ENCODE measurements at places on chromosomes 13 and 19.

DNA sequence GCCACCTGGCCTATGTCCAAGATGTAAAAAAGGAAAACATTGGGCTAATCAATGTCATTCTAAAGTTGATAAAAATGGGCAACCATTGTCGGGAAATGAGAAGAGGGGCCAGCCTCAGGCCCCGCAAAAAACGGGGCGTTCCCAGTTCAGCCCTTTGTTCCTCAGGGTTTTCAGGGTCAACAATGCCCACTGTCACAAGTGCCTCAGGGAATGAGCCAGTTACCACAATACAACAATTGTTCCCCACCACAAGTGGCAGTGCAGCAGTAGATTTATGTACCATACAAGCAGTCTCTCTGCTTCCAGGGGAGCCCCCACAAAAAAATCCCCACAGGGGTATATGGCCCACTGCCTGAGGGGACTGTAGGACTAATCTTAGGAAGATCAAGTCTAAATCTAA, 112.5 kb downstream of the ZNF486 start:
- DNase-seq: no peak

DNA sequence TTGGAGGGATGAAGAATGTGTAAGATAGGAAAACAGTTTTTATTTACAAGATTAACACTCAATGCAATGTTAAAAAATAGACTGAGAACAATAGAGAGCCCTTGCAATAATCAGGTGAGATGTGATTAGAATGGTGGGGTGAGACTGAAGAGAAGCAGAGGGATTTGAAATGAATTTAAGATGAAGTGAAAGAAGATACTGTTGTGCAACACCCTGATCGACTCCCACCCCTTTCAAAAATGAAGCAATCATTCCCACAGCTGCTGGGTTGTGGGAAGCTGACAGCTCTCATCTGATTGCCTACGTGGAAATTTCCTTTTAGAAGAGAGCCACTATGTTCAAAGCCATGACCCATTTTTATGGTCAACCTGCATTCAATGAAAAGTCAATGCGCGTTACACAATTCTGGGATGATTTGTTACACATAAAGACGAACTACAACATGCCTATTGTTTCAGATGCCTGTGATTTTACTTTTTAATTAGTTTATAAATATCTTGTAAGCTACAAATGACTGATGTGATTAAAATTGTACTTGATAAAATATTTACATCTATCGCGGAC, 1374.8 kb downstream of the PCDH9 start:
- no peak for DNase-seq

DNA sequence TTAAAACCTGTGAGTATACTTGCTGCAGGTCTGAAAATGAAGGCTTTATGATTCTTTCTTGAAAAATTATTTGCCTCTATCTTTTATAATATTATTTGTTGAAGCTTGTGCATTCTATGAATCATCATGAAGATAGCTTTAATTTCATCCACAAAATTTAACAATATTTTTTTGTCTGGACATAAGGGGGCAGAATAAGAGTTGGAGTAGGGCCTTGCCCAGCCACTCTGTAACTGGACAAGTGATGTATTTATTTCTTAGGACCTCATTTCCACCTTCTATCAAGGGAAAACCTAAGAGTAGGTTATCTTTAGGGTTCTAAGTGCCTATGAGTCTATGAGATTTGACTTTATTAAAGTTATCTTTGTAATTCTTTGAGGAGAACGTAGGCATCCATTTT, 49.9 kb downstream of the N4BP2L1 start:
- DNase-seq: no peak

DNA sequence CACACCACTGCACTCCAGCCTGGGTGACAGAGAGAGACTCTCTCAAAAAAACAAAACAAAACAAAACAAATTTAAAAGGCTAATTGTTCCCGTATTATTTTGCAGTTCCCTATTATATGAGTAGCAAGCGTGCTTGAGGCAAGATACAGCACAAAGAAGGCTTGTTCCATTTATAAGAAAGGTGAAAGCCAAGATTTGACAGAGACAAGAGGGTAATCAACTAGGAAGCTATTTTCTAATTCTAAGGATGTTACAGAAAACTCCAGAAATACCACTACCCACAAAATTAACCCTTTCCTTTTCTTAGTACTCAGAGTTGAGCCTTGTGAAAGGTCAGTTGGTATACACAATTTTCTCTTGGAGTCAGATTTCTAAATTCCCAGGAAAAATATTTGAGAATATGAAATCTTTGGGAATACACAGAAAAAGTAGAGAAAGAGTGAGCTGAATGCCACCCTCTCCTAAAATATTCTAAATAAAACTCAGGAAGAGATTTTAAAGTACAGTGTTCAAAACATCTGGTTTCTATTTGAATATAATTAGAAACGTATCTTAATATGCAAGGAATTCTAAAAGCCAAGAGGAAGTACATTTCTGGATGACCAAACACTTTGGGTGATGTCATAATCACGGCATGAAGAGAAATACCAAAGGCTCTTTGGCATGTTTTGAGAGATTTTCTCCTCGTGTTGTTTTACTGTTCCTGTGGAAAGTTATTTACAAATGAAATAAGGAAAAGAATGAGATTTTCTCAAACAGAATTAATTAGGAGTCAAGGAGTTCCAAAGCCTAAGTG, 63.0 kb upstream of the FLT1 start:
- DNase-seq: no peak

GRCh38 chr13:24493356-24493755, 19.2 kb downstream of the PARP4 start:
- DNase-seq: no peak

DNA sequence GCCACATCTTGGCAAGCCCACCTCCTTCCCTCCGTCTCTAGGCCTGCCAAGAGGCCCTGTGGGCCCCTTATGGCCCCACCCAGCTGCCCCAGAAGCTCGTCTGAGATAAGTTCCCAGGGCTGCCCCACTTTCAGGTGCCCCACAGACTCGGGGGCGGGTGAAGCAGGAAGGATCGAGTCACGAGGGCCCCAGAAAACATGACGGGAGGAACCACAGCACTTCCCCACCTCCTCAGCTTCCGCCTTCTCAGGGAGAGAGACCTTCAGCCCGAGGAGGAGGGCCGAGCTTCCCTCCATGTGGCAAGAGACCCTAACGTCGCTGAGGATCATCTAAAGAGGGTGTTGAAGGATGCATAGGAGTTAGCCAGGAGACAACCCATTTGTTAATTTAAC, 4.5 kb upstream of the IL12RB1 start:
- DNase-seq: peak; percentile 52

DNA sequence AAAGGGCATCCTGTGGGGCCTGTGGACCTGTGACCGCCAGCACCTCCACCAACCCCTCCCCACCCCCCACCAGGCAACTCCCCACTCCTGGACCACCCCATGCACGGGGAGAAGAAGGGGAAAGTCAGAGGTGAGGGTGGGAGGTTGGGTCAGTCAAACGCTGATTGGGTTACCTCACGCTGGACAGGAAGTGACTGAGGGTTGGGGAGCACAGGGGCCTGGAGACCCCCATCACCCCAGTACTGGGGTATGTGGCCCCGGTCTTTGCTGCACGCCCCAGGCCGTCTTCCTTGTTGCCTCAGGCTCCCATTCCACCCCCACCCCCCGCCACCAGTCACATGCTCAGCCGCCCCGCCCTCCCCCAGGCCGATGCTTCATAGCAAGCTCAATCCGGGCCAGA, 59.0 kb downstream of the COLGALT1 start:
- DNase-seq: no peak

- no peak for DNase-seq
These were observed 17.8 kb downstream of the POU2F2 start for GRCh38 chr19:42114412-42114811.

DNA sequence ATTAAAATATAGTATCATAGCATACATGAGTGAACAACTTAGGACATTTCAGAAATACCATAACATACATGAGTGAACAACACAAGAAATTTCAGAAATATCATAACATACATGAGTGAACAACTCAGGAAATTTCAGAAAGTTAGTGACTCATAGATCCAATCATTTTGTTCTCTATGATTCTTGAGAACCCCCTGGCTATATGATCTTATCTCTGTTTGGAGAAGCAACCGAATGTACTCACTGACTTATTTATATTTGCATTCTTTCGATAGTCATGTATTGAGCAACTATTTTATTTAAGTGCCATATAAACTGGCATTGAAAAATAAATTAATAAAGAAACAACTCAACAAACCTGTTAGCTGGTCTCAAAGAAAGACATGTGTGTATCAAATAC, 251.1 kb downstream of the EFNB2 start:
- no peak for DNase-seq

DNA sequence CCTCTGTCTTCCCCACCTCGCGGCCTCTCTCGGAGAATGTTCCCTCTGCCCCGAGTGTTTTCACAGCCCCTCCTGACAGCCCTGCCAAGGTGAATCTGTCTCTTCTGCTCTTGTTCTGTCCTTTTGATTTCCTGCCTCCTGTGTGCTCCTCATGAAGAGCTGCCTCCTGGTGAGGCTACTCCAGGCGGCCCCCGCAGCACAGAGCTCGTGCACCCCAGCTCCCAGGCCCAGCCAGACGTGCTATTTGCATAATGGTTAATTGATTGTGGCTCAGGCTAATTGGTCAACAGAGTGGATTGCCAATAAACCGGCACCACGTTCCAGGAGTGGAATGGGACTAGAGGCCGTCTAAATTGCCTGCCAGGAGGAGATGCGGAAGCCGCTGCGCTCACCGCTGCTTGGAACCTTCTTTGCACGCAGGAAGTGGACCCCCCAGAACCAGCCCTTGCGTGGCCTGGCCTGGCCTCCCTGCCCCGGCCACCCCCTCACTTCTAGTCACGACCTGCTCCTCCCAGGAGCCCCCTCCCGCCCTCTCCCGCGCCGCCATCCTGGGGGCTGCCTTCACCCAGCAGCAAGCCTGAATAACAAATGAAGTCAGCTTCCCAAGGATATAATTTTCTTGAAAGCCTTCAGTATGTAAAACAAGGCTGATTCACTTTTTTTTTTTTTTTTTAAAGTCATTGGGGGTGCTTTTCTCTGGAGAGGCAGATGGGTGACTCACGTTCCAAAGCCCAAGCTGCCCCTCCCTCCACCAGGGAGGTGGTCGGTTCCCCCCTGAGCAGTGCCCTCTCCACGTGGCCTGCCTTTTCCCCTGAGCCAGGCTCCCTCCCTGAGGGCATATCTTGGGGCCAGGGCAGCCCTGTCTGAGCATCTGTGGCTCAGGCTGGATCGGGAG, 144.0 kb downstream of the KDM4B start:
- DNase-seq: no peak

DNA sequence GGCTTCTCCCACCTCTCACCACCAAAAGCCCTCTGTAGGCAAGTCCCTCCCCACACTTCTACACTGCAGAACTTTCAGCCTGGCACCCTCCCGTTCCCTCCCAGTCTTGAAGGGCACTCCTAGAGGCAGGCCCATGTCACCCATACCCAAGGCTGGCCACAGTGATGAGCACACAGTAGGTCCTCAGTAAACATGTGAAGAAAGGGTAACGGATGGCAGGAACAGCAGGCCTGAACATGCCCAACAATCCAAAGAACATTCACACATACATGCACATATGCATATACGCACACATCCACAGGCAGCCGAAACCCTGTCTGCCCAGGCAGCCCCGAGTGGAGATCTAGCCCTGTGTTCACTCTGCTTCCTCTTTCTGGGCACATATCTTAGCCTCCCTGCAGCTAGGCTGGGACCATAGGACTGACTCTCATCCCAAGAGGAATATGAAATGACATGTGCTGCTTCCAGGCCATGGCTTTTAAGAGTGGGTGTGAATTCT, 55.2 kb downstream of the CEBPG start:
- no peak for DNase-seq

DNA sequence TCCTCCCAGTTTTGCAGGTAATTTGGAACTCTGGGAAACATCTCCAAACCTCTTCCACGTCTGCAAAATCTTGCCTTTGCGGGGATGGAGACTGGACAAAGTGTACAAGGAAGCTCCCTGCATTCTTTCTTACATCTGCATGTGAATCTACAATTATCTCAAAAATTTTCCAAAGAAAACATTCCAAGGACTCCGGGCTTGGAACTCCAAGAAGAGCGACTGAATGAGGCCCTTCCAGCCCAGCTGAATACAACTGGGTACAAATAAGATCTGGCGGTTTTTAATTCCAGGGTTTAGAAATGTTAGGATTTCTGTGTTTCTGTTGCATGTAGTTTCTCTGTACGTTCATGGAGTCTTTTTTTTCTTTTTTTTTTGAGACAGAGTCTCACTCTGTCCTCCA, 28.5 kb downstream of the EXOC3L2 start:
- no peak for DNase-seq

DNA sequence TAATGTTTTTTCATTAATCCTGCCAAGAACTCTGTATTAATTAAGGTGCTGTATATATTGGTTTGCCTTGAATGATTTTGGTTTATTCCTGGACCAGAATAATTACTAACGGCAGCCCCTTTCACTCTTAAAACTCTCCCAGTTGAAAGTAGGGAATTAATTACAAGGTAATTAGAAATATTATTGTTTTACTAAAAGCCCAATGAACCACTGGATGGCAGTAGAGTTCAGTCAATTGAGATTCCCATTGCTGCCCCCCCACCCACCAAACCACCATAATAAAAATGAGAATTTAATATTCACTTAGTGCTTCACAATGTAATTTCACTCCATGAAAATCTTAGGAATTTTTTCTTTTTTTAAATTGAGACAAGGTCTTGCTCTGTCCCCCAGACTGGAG, 13.7 kb downstream of the WBP4 start:
- no peak for DNase-seq

DNA sequence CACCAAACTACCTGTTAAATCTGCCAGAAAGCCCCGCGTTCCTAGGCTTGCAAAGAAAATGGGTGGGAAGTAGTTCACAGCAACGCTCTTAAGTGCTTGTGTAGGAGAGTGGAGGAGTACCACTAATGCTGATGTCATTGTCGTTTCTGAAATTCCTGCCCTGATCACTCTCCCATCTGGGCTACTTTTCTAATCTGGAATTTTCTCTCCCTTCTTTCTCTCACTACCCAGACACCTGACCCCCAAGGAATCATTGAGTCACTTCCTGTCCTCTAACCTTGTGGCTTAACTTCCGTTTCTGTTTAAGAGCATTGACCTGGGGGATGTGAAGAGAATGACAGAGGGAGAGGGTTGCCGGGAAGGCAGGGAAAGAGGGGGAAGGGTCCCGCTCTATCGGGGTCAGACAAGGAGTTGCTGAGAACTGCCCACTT, 98.7 kb downstream of the STARD13 start:
- DNase-seq: no peak

- no peak for DNase-seq
These were observed 35.6 kb upstream of the PSPC1 start for GRCh38 chr13:19818223-19818842.

- DNase-seq: no peak
These were observed 61.5 kb upstream of the TDRD3 start for GRCh38 chr13:60335531-60335930.

- DNase-seq: no peak
These were observed 103.3 kb upstream of the ZNF507 start for GRCh38 chr19:32241932-32242710.

- no peak for DNase-seq
These were observed 13.6 kb upstream of the GPI start for GRCh38 chr19:34351382-34351826.

GRCh38 chr13:43484432-43485225, 302.1 kb downstream of the ENOX1 start:
- no peak for DNase-seq

GRCh38 chr19:41299755-41300089, 10.2 kb upstream of the CCDC97 start:
- peak; percentile 19 for DNase-seq

- no peak for DNase-seq
These were observed 1632.0 kb downstream of the PCDH9 start for GRCh38 chr13:65597839-65598818.
